ENCODE measurements at places on chromosomes 2 and 18.

DNA sequence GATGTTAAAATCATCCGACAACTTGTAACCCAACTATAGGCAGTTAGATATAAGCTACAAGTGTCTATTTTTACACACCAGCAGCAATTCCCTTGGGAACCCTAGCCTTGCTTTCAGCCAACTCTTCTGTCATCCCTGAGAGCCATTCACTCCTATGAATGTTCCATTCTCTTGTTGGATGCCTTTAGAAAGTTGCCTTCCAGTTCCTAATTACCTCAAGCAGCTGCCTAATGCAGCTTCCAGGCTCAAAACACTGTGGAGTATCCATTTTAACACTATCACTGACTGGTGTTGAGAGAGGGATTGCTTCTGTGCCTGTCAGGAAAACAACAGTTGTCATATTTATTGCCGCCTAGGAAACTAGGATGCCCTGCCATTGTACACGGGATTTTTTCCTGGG, 402.0 kb upstream of the ACVR2A start:
- DNase-seq = no peak

GRCh38 chr2:68438455-68439303, 28.4 kb downstream of the FBXO48 start:
- DNase-seq = no peak

- no peak for DNase-seq
These were observed 685.1 kb downstream of the NRXN1 start for GRCh38 chr2:50346629-50347357.

DNA sequence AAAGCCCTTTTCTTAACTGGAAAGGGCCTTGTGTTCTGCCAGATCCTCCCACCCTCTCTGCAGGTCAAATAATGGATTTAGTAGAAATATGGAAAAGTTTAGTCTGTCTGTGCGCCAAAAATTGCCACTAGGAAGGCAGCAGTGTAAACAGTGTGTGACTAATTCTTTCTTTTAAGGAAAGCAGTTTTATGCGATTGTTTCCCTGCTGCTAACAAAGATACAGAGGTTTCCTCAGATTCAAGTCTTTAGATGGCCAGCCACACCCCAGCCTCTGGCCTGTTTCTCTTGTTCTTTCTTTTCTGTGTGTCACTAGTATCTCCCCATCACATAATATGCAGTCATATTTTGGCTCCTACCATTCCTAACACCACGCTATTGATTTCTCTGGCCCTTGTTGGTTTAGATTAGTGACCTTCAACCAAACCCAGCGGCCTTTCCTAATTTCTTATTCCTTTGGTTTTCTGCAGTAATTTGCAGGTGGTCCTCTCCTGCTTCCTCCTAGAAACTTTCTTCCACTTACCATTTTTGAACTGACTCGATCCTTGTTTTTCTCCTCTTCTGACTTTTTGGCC, 157.4 kb downstream of the LTBP1 start:
- DNase-seq = no peak

DNA sequence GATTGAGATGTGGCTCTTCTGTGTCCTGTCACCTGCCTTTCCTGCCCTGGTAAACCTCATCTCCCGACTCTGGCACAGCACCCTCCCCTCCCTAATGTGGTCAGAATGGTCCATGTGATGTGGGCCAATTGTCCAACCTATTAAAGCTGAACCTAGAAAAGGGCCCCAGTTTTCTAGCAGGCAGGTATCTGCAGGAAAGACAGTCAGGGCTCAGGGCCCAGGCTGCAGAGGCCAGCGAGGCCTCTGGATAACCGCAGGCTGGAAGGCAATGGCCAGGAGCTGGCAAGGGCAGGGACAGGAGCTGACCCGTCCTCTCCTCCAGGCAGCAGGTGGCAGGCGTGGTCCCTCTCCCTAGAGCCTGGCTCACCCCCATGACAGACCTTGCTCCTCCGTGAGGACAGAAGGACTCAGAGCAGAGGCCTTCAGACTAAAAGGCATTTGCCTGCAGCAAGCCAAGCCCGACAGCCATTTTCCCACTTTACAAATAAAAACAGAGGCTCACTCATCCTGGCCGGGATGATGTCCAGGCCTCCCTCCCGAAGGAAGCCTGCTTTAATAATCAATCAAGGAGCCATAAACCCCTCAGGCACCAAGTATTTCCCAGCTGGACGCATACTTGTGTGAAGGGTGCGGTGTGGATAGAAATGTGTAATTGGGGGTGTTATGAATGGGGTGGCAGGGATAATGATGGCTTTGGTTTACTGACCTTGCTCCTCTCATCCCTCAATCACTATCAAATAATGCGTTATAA, 107.1 kb downstream of the TWIST2 start:
- no peak for DNase-seq

All from stimulated activated CD4-positive, alpha-beta T cell treated with anti-CD3 and anti-CD28 coated beads, Interleukin-15, amount 100 ng/mL, for 24 hours (primary cell).